8988T (cell line): ENCODE measurements at places on chromosomes 2 and 18.

- no peak for DNase-seq
Observed at GRCh38 chr2:102256276-102256675, 55.1 kb upstream of the IL1RL1 start.

DNA sequence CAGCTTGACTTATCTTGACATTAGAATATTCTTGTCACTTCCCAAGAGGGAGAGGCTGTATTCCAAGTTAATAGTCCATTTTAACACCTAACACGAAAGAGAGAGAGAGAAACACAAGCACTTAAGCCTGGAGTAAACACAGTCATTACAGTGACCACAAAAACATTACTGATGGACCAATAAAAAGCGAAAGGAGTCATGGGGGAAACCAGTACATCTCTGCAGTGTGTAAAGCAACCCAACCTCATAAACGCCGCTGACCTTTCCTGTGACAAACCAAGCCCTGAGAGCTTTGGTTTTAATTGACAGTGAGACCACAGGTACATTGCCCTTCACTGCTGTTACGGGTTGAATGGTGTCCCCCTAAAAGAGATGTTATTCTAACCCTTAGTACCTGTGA lies 78.3 kb downstream of the SMAD4 start:
- no peak for DNase-seq

GRCh38 chr2:182941121-182941722 lies 74.8 kb upstream of the FRZB start:
- no peak for DNase-seq

DNA sequence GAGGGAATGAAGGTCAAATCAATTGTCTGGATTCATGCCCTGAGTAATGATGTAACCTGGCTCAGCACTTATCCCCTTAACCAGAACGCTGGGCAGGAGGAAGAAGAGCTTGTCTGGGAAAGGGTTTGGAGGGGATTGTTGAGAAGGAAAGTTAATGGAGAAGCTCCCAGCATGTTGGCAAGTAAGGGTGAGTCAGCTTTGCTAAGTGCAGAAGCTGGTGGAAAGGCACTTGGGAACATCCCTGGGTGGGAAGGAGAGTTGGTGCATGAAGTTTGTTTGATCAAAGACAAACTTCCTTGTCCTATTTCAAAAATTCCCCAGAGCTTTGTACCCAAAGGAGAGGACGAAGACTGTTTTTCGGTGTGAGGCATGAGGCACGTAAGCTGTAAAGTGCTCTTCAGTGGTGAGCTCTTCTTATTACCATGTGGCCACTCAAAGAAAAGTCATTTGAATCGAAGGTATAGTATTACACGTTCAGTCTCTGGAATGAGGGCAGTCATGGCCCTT lies 17.6 kb upstream of the DAW1 start:
- no peak for DNase-seq

GRCh38 chr2:96601382-96602292 lies 36.5 kb downstream of the KANSL3 start:
- DNase-seq: no peak

DNA sequence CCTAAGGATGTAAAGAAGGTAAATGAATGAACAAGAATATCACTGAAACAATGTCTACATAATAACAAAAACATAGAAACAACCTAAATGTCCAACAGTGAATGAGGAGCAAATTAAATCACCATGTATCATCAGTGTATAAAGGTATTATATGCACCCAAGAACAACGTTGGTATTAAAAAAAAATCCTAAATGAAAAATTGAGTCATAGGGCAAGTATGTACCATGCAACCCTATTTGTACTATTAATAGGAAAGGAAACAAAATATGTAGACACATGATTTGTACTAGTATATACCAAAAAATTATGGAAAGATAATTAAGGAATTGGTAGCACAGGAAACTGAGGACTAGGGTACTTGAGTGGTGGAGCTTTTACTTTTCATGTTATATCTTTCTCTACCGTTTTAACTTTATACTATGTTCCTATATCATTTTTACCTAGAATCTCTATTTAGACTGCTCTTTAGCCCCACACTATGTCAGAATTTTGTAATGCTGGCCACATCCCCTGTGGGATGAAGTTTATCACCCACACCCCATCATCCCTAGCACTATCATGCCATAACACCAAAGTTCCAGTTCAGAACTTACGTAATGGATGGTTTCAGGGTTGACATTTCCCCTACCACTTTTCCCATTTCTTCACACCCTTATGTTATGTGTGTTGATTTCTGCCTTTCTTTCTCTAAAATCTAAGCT lies 25.6 kb downstream of the IKZF2 start:
- DNase-seq: no peak

GRCh38 chr18:9838144-9838877 lies 47.5 kb upstream of the TXNDC2 start:
- DNase-seq: no peak

- DNase-seq: no peak
Observed at GRCh38 chr2:129812071-129812470, 167.4 kb upstream of the RAB6C start.
